Left ventricle myocardium inferior (tissue), 1 donor: ENCODE measurements at places on chromosomes 12 and 14. TPM values are rescaled to one million over a fixed set of nuclear protein-coding genes. Genes with fewer than 3 reads are reported as not detected.

NEUROD4 gene
- not detected for total RNA-seq

DNA sequence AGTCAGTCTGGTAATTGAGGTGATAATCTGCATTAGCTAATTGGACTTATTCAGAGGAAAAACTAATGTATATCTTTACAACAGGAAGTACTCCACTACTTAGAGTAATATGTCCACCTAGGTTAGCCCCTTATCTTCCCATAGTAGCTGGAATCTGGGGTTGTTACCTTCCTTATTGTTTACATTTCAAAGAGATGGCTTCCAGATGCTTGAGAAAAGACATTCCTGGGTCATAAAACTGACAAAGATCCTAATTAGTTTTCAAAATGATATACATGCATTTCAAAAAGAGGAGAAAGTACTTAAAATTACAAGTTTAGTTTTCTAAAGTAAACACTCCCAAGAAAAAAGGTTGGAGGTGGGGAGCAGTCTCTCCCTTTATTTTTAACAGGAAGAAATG lies 78.1 kb downstream of the RPL10L start:
- H3K4me3 ChIP-seq = no peak overlapping the region
- no peaks in the 10 kb centered on the region for H3K27me3 ChIP-seq
- DNase-seq = no peak

DNA sequence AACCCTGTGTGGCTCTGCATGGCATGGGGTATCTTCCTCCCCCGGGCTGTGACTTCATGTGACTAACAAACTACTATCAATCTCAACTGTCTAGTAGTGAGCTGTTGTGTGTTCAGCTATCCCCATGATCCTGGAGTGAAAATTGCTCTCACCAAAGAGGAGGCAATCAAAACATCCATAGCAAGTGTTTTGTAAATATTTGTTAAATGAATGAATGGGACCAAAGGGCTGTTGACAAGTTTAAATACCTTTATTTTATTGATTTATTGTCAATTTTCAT lies 138.1 kb upstream of the CPM start:
- no peaks in the 10 kb centered on the region for H3K36me3 ChIP-seq
- DNase-seq = no peak

ADCY4 gene
- total RNA-seq = 26.6 TPM

MFAP5 gene
- total RNA-seq = 55.8 TPM

- DNase-seq = no peak
- H3K4me3 ChIP-seq = no peak overlapping the region
- peaks cover 15% of the 10 kb centered on the region for H3K4me1 ChIP-seq
- peaks cover 65% of the 10 kb centered on the region for H3K36me3 ChIP-seq
- no peaks in the 10 kb centered on the region for H3K27me3 ChIP-seq
- no peak overlapping the region for H3K27ac ChIP-seq
Observed at GRCh38 chr12:1188016-1188415, 197.0 kb downstream of the ERC1 start.

GPHN gene
- total RNA-seq = 33.4 TPM

ARMH4 gene
- 7.3 TPM for total RNA-seq

NOXRED1 gene
- total RNA-seq = 0.14 TPM

DNA sequence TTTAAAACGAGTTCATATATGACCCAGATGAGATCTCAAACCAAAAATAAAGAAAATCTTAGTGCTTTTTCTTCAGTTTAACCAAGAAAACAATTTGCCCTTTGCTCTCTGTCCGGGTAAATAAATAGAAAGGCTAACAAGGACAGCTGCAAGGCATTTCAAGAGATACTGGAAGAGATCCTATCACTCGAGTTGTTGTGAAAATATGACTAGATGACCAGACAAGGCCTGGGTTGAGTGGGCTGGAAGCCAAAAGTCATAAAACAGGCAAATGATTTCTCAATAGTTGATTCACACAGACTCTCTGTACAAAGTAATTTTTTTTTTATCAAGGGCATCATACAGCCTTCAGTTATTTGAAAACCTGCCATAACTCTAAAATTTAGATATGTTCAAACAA lies 55.9 kb upstream of the AVPR1A start:
- no peak overlapping the region for H3K4me3 ChIP-seq
- no peaks in the 10 kb centered on the region for H3K27me3 ChIP-seq
- no peak overlapping the region for H3K27ac ChIP-seq
- DNase-seq = no peak

GRCh38 chr14:54783660-54784015 lies 119.0 kb downstream of the GCH1 start:
- H3K27me3 ChIP-seq = no peaks in the 10 kb centered on the region
- DNase-seq = no peak
- H3K36me3 ChIP-seq = peaks cover 71% of the 10 kb centered on the region
- H3K4me1 ChIP-seq = peaks cover 64% of the 10 kb centered on the region
- peak overlapping the region; percentile 94 for H3K27ac ChIP-seq
- H3K4me3 ChIP-seq = no peak overlapping the region

PPP1R1A gene
- total RNA-seq = 75.0 TPM

DNA sequence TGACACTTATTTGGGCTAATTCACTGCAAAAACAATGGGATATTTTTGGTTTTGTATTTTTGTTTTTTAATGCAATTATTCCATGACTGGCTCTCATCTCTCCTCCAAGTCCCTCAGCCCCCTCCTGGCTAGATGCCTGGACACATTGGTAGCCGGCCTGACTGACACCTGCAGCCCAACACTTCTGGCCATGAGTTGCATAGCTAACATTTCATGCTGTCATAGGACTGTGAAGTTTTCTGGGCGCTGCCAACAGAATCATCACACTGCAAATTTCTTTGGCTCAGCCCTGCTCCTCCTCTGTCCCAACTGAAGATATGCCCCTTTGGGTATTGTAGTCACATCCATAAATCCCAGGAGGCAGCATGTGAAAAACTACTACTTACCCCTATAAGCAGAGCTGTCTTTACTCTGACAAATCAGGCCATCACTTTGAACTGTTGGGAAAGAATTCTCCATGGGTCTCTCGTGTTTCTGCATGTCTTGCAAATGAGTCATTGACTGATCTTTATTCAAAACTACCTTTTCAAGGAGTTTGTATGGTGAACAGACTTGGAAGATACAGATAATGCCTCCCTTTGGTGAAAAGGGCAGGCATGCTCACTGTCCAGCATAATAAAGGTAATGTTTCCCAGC lies 126.7 kb upstream of the LGR5 start:
- no peak for DNase-seq
- H3K27ac ChIP-seq = no peak overlapping the region
- no peak overlapping the region for H3K4me3 ChIP-seq
- no peaks in the 10 kb centered on the region for H3K27me3 ChIP-seq
- no peaks in the 10 kb centered on the region for H3K36me3 ChIP-seq

DNA sequence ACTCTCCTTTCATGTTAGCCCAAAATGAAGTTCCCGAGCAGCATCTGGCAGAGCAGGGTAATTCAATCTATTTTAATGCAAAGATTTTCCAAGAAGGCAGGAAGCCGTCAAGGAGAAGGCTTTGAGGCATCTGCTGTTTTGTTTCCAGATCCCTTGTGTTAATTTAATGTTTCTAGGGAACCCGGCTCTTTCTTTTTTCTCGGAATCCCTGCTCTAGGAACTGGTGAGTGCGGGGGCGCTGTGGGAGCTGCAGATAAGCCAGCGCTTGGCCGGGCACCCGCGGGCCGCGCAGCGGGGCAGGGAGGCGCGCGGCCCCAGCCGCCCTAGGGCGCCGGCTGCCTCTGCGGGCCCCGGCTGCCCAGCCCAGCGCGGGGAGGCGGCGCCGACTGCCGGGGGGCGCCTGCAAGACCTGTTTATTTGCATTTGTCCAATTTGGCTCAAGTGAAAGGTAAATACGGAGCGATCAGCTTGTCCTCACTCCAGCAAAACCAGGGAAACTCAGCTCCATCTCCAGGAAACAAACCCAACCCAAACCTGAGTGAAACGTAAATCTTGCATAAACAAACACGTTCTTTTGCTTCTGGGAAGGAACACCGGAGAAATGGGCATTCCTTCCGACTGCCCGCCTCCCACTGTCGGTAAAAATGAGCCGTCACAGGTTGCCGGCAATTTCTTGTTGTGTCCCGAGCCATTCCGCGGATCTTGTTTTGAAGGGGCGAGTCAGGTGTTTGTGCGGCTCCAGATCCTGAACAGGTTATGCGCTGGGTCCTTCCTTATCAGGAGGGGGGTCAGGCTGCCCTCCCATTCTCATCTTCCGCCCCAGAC lies 65.1 kb downstream of the CRADD start:
- peak overlapping the region; percentile 93 for H3K27ac ChIP-seq
- no peaks in the 10 kb centered on the region for H3K27me3 ChIP-seq
- H3K4me3 ChIP-seq = peak overlapping the region; percentile 71
- peak; percentile 75 for DNase-seq
- peaks cover 84% of the 10 kb centered on the region for H3K4me1 ChIP-seq

MED6 gene
- total RNA-seq = 19.4 TPM

GRCh38 chr14:20797164-20797563 lies 5.5 kb downstream of the RNASE1 start:
- H3K27me3 ChIP-seq = no peaks in the 10 kb centered on the region
- no peak overlapping the region for H3K4me3 ChIP-seq
- no peak for DNase-seq
- H3K36me3 ChIP-seq = no peaks in the 10 kb centered on the region
- H3K4me1 ChIP-seq = peaks cover 48% of the 10 kb centered on the region
- H3K27ac ChIP-seq = peak overlapping the region; percentile 79

GPR162 gene
- total RNA-seq = 6.5 TPM

CYP46A1 gene
- total RNA-seq = 4.2 TPM

DNA sequence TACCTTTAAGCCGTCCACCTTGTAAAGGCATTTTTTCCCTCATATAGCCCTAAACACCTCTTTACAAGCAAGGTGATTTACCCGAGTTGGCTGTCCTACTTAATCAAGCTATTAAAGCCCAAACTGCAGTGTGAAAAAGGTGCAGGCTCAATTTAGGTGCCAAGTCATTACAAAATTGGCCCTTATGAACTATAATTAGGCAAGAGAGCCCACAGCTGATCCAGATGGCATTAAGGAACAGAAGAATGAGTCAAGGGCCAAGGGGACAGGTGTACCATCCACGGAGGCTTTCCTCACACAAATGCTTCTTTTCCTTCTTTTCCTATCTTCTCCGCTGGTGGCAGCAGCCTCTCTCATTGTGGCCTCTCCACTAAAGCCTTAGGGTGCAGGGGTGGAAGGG lies 90.5 kb downstream of the TTC8 start:
- H3K27me3 ChIP-seq = peaks cover 11% of the 10 kb centered on the region
- H3K27ac ChIP-seq = no peak overlapping the region
- no peaks in the 10 kb centered on the region for H3K36me3 ChIP-seq
- DNase-seq = no peak
- H3K4me3 ChIP-seq = no peak overlapping the region

DNA sequence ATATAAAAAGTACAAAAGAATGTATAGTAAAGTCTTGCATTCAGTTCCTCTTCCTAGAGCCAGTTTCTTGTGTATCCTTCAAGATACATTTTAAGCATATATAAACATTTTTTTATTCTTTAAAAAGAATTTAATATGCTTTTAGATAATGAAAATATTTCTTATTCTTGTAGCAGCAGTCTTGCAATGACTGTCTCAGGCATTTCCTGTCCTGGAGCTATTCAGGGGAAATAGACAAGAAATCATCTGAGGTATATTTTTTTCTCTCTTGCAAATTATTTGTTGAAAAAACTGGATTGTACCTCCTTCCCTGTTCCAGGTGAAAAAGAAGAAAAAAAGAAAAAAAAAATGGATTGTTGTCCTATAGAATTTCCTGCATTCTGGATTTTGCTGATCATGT lies 17.0 kb upstream of the ERBB3 start:
- H3K36me3 ChIP-seq = no peaks in the 10 kb centered on the region
- no peak overlapping the region for H3K27ac ChIP-seq
- H3K27me3 ChIP-seq = peaks cover 4% of the 10 kb centered on the region

DNA sequence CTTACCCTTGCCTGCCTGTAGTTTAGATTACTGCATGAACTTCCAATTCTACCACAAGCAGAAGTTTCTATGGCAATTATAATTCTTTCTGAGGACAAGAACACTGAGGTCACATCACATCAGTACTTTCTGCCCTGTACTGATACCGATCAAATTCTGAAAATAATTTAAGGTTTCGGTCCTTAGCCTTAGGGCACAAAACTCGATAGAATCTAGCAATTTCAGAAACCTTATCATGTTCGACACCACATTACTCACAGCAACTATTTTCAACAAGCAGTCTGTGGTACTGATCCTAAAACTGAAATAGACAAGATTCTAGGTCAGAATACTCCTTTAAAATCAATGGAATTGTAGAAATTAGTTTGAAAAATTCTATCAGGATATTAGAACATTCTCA lies 187.0 kb upstream of the LRFN5 start:
- H3K36me3 ChIP-seq = no peaks in the 10 kb centered on the region
- no peak overlapping the region for H3K4me3 ChIP-seq
- no peaks in the 10 kb centered on the region for H3K27me3 ChIP-seq
- H3K4me1 ChIP-seq = no peaks in the 10 kb centered on the region
- H3K27ac ChIP-seq = no peak overlapping the region

- peak overlapping the region; percentile 18 for H3K4me3 ChIP-seq
- H3K27me3 ChIP-seq = no peaks in the 10 kb centered on the region
- no peak for DNase-seq
- H3K27ac ChIP-seq = peak overlapping the region; percentile 73
Observed at GRCh38 chr12:690466-690865, 27.2 kb upstream of the NINJ2 start.

- DNase-seq = no peak
- H3K4me1 ChIP-seq = peaks cover 65% of the 10 kb centered on the region
- no peak overlapping the region for H3K4me3 ChIP-seq
- no peak overlapping the region for H3K27ac ChIP-seq
- no peaks in the 10 kb centered on the region for H3K27me3 ChIP-seq
Observed at GRCh38 chr14:68663385-68664076, 129.3 kb downstream of the ZFP36L1 start.

GRCh38 chr14:95761436-95761835 lies 47.5 kb upstream of the TCL1A start:
- no peaks in the 10 kb centered on the region for H3K36me3 ChIP-seq
- H3K4me3 ChIP-seq = no peak overlapping the region
- no peak for DNase-seq
- no peaks in the 10 kb centered on the region for H3K4me1 ChIP-seq

DNA sequence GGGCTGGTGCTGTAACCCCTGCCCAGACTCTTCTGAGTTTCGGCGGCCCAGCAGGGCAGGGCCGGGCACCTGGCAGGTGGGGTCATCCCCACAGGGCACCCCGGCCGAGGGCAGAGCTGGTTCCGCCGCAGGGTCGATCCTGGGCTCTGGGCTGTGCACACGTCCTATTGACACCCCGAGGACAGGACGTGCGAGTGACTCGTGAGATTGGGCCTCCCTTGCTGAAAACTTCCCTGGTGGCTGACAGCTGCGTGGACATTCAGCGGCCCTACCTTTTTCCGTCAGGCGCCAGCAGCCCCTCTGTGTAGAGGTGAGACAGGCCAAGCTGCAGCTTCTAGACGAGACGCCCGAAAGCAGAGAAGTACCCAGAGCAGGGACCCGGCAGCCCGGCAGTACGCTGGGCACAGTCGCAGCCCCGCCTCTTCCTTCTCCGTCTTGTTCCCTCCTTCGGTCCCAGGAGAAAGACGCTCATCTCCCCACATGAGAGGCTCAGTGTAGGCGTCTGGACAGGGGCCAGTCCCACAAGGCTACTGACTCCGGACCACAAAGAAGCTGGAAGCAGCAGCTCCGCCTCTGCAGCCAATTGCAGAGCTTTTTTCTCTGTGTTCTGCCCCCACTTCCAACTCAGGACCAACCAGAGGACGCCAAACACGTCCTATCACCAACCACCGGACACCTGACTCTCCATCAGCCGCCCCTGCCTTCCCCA lies at the start of gene LRCOL1:
TSS of gene LRCOL1 (minus strand) at position 532 of the 709 bp plus-strand sequence. CDS start 4,331 bp downstream, outside the sequence.
- no peak within 1 kb of the TSS for H3K27ac ChIP-seq
- peak within 1 kb of the TSS; percentile 42 for H3K4me3 ChIP-seq
- peak; percentile 63 for DNase-seq
- H3K4me1 ChIP-seq = peaks cover 14% of the 10 kb centered on the region
- no peaks in the 10 kb centered on the region for H3K36me3 ChIP-seq
